Fibroblast of the aortic adventitia (primary cell): ENCODE measurements at places on chromosomes 7 and 10. TPM values are rescaled to one million over a fixed set of nuclear protein-coding genes. Genes with fewer than 3 reads are reported as not detected.

PDK4 gene
- 0.72 and 4.5 TPM in 2 replicates for total RNA-seq

AGAP4 gene
- total RNA-seq, result 2.9 and 3.5 TPM in 2 replicates

MAP3K8 gene
- 12.8 and 22.9 TPM in 2 replicates for total RNA-seq

GIMAP4 gene
- 0.18 and 1.3 TPM in 2 replicates for total RNA-seq

NT5C3A gene
- 17.1 and 26.8 TPM in 2 replicates for total RNA-seq

RNF133 gene
- total RNA-seq, result 0.54 and 2.0 TPM in 2 replicates

AS3MT gene
- 2.9 and 7.0 TPM in 2 replicates for total RNA-seq

ENO4 gene
- 0.27 and 1.4 TPM in 2 replicates for total RNA-seq

GRM3 gene
- total RNA-seq, result not detected in 2 replicates

CCL24 gene
- total RNA-seq, result not detected in 2 replicates

NCF1 gene
- total RNA-seq, result not detected in 2 replicates

ANKRD22 gene
- total RNA-seq, result 0.09 and 0.33 TPM in 2 replicates

LAMB4 gene
- 0.08 and 0.45 TPM in 2 replicates for total RNA-seq

KLF14 gene
- 0.09 TPM in 1 of 2 replicates, not detected in the other for total RNA-seq

TMEM196 gene
- total RNA-seq, result not detected in 2 replicates

CFAP43 gene
- 0.36 and 0.41 TPM in 2 replicates for total RNA-seq

DKK1 gene
- 51.7 and 123 TPM in 2 replicates for total RNA-seq

MET gene
- total RNA-seq, result 7.5 and 24.1 TPM in 2 replicates

CYP2W1 gene
- not detected in 2 replicates for total RNA-seq

DENND2A gene
- 10.8 and 17.7 TPM in 2 replicates for total RNA-seq

ACTL6B gene
- not detected in 2 replicates for total RNA-seq

CALML3 gene
- total RNA-seq, result not detected in 2 replicates

CPVL gene
- total RNA-seq, result 0.54 and 3.2 TPM in 2 replicates

VWDE gene
- 0.08 and 0.09 TPM in 2 replicates for total RNA-seq

GIMAP7 gene
- total RNA-seq, result not detected in 2 replicates

ELAPOR2 gene
- 4.2 and 14.7 TPM in 2 replicates for total RNA-seq

ITPRID1 gene
- total RNA-seq, result not detected in 2 replicates

CPA4 gene
- 7.7 and 29.6 TPM in 2 replicates for total RNA-seq

PMS2 gene
- total RNA-seq, result 21.6 and 27.1 TPM in 2 replicates

SEMA3D gene
- total RNA-seq, result 27.1 and 51.2 TPM in 2 replicates

KLLN gene
- 0.99 and 2.0 TPM in 2 replicates for total RNA-seq

DRGX gene
- not detected in 2 replicates for total RNA-seq

SRPK2 gene
- 45.0 and 50.8 TPM in 2 replicates for total RNA-seq

AGBL3 gene
- total RNA-seq, result 0.41 and 2.9 TPM in 2 replicates

FAM25G gene
- total RNA-seq, result not detected in 2 replicates

VDAC2 gene
- 94.6 and 174 TPM in 2 replicates for total RNA-seq

CDHR1 gene
- not detected in 2 replicates for total RNA-seq

ERVW-1 gene
- total RNA-seq, result not detected in 2 replicates

SPDYE6 gene
- not detected in 2 replicates for total RNA-seq

ST8SIA6 gene
- 0.09 TPM in 1 of 2 replicates, not detected in the other for total RNA-seq

FGL2 gene
- 39.3 and 64.4 TPM in 2 replicates for total RNA-seq

SEMA3A gene
- total RNA-seq, result 1.6 and 118 TPM in 2 replicates

CASP7 gene
- 8.1 and 19.8 TPM in 2 replicates for total RNA-seq

MMD2 gene
- not detected in 2 replicates for total RNA-seq

WNT2 gene
- 1.8 and 9.9 TPM in 2 replicates for total RNA-seq

TUBAL3 gene
- total RNA-seq, result not detected in 2 replicates

PDZD7 gene
- total RNA-seq, result 0.16 and 0.27 TPM in 2 replicates

EPHB6 gene
- total RNA-seq, result 11.0 and 15.2 TPM in 2 replicates

ADCYAP1R1 gene
- total RNA-seq, result not detected in 2 replicates

NKX2-3 gene
- not detected in 2 replicates for total RNA-seq

WDR86 gene
- 0.45 and 17.7 TPM in 2 replicates for total RNA-seq

KEL gene
- total RNA-seq, result not detected in 2 replicates

ATOH7 gene
- not detected in 2 replicates for total RNA-seq

DBF4 gene
- total RNA-seq, result 7.0 and 38.8 TPM in 2 replicates
